Stimulated activated CD8-positive, alpha-beta memory T cell treated with anti-CD3 and anti-CD28 coated beads, Interleukin-2, amount 100 ng/mL, for 48 hours (primary cell): ENCODE measurements at places on chromosomes 3 and 15.

- no peak for DNase-seq
These were observed 84.9 kb downstream of the HMG20A start for GRCh38 chr15:77505556-77505955.

GRCh38 chr15:60370105-60370868, 27.5 kb downstream of the ANXA2 start:
- DNase-seq = no peak

DNA sequence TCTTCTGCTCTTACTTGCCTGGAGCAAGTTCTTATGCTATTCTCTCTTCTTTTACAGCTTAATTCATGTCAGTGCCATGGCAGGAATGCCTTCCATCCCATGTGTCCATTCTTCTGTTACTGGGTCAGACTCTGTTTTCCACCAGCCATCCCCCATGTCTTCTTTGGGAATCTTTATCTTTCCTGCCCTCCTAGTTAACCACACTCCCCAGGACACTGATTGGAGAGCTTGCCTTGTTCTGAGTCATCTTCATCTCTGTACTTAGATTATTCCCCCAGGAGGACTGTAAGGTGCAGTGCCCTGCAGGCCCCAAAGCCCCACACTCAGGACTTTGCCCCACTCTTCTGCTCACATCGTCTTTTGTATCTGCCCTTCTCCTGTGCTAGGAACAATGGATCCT, 3.6 kb downstream of the ABHD17C start:
- no peak for DNase-seq

- DNase-seq = no peak
These were observed 97.7 kb downstream of the TP63 start for GRCh38 chr3:189728915-189729314.

DNA sequence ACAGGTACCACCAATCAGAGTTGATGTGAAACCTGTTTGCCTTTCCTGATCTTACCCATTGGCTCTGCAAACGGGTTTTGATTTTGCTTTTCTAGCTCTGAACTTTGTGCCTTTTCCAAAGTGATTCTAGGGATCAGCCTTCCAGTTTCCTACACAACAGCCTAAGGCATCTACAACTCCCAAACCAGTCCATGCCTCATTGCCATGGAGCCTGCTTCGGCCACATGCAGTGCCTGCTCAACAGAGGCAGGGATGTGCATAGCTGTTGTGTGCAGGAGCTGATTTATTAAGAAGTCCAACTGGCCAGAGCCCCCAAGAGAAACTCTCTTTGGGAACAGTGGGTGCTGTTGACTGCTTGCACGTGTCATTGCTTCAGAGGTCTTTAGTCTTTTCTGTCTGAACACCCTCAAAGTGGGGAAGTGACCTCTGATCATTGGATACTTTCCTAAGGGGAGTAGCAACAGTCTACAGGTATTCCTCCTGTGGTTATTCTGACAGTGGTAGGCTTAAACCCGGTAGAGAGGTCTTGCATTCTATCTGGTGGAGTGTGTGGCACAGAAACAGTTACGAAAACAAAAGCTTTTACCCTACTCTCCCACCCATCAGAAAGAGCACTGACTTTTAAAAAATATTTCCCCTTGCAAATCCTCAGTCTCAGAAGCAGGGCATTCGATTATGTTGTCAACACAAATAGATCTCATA, 36.6 kb upstream of the THSD4 start:
- no peak for DNase-seq
